ENCODE measurements at places on chromosomes 11 and 22.

DNA sequence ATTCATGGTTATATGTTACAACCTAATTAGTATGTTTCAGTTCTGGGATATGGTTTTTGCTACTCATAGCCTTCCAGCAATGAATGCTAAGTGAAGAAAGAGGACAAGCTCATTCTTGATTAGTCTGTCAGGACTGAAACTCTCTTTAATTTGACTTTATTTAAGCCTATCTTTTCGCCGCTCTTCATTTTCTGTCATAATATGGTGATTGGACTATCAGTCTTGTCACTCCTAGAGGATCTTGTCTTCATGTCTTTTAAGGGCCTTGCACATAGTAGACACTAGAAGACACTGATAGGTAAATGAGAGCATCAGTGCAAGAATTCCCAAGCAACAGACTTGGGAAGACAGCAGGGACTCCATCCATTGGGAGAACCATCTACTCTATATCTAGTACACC lies 18.9 kb upstream of the MTCH2 start:
- no peak for DNase-seq

DNA sequence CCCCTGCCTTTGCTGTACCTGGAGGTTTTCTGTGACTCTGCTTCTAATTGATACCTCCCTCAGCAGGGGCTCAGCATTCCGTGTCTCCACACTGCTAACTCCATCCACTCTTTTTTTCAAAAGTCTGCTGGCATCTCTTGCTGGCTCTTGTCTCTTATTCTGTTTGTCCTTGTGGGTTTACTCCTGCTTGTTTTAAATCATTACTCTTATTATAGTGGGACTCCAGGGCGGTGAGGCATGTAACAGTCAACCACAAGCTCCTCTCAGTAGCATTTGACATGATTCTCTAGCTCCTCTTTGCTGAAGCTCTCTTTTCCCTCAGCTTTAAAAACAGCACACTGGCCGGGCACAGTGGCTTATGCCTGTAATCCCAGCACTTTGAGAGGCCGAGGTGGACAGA lies 260.2 kb upstream of the NARS2 start:
- no peak for DNase-seq

DNA sequence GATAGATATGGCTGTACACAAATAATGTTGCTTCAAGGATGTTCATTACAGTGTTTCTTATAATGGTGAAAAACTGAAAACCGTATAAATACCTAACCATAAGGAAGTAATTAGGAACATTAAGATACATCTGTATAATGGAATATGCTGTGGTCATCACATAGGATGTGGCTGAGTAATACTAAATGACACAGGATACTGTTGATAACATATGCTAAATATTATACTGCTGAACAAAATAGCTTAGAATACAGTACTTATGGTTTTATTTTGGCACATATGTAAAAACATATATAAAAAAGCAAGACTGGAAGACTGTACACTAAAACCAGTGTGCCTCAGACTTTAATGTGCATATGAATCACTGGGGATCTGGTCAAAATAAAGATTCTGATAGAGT lies 43.8 kb downstream of the FBXO7 start:
- DNase-seq: no peak

- peak; percentile 81 for DNase-seq
These were observed at the start of gene PPP6R2 for GRCh38 chr22:50342651-50343540. PPP6R2 (plus strand) TSS chr22:50343327; CDS start chr22:50393909, 50,582 bp downstream.

DNA sequence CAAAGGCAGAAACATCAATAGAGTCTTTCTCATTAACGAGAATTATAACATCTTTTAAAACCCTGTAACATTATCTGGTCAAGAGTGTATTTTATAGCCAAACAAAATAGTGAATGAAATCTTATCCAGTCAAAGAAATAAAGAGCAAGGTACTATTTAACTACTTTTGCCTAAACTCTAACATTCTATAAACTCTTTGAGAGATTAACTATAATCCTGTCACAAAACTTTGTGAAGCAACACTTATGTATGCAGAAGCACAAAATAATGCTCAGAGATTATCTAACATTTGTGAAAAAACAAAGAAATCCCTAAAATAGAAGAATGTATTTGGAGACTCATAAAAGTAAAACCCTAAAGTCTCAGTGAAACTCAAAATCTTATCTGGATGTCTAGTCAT lies 124.4 kb upstream of the LUZP2 start:
- no peak for DNase-seq

- DNase-seq: no peak
These were observed 455.4 kb upstream of the TENM4 start for GRCh38 chr11:79896258-79896657.

GRCh38 chr11:47469361-47470179 lies 20.6 kb upstream of the RAPSN start:
- no peak for DNase-seq

DNA sequence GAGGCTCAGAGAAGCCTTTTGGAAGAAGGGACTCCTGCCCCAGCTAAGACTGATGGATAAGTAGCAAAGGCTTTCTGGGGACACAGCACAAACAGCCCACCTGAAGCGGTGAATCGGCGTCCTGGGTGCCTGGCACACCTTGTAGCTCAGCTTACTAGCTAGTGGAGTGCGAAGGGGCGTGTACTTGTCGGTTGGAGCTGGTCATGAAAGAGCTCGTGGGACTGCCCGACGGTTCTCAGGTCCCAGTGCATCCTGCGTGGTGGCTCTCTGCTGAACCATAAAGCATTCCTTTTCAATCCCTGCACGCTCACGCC lies 690 bp upstream of the UVRAG start:
- no peak for DNase-seq

DNA sequence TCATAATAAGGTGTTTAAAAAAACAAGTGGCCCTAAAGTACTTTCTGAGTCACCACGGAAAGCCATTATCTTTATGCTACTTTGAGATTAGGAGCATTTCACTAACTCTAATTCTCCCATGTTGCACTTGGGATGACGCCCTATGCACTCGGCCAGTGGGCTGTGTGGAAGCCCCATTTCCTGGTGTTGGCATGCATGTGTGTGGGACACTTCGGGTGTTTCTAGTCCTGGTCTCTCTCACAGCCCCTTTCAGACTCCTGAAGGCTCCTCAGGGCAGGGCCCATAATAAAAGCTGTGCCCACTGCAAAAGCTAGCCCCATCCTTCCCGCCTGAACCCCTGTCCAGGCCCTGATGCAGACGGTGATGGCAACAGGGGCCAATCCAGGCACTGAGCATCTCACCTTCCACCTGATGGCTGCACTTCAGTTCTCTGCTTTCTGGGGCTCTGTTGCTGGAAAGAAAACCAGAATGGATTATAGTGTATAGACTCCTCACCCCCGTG lies 14.9 kb upstream of the FXYD2 start:
- DNase-seq: no peak

GRCh38 chr11:113059548-113059947 lies 98.3 kb downstream of the NCAM1 start:
- DNase-seq: no peak

GRCh38 chr11:3220521-3221407 lies 2.2 kb upstream of the MRGPRG start:
- DNase-seq: no peak

DNA sequence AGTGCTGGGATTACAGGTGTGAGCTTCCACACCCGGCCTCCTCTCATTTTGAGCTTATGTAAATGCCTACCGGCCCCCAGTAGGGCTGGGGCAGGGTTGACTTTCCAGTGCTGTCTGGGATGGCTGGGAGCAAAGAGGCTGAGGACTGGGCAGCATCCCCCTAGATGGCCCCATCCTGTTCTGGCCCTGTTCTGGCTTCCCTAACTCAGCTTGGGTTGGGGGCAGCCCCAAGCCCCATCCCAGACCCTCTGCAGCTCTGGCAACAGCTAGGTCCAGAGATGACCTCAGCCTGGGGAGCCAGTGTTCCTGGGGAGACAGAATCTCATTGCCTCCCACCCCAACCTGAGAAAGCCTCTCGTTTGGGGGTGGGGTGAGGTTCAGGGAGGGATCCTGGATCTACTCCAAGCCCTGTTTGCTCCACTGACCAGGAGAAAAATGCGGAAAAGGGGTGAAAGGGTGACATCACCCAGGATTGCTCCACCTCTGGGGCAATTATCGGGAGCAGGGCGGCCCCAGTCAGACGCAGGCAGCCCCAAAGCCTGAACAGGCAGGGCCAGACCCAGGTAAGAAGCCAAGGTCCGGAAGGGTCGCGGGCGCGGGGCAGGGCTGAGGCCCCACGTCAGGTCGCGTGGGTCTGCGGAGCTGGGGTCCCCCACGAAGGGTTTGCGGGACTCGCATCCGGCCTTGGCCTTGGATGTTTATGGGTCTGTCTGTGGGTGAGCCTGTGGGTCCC lies at the start of gene PNPLA2:
Gene PNPLA2, plus strand, starts transcription at position 519 of the 733 bp plus-strand sequence. CDS start 805 bp downstream, outside the sequence.
- no peak for DNase-seq

- no peak for DNase-seq
These were observed 114.0 kb downstream of the ABTB2 start for GRCh38 chr11:34243600-34244464.

DNA sequence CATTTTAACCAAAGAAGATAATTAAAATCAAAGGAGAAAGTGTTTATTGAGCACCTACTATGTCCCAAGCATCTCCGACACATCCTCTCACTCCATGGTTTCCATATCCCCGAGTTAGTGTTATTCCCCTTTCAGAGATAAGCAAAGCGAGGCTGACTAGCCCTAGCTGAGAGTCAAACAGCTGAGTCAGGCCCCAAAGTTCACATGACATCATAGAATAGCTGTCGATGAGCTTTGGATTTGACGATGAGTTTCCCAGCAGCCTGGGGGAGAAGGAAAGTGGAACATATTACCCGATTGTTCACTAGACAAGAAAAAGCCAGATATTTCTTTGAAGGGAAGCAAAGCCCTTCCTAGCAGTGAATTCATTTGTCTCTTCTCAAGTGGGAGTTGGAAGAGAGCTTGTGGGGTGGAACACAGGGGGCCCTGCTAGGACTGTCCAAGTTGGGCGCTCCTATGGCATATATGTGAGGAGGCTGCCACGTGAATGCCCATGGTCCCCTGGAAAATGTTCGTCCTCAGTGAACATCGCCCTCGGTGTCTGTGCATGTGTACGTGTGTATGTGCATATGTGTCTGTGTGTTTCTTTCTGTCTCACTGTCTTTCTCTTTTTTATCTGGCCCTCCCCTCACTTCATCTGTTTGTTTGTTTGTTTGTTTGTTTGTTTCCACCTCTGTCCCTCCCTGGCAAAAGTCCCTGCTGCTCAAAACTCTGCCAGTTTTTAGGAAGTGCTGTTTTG lies 493 bp upstream of the CYTH4 start:
- DNase-seq: no peak

DNA sequence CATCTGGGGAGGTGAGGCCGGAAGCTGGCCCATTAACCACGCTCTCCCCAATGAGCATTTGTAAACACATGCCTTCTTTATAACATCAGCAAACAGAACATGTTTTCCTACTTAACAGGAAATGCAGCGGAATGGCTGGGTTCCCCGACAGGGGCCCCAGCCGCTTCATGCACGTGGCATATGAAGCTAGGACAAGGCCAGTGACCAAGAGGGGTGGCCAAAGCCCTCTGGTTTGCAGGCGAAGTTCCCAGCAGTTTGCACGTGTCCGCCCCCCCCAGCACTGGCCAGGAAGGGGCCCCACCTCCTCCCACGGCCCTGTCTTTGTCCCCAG lies 38.7 kb upstream of the LINC01488 start:
- DNase-seq: no peak

DNA sequence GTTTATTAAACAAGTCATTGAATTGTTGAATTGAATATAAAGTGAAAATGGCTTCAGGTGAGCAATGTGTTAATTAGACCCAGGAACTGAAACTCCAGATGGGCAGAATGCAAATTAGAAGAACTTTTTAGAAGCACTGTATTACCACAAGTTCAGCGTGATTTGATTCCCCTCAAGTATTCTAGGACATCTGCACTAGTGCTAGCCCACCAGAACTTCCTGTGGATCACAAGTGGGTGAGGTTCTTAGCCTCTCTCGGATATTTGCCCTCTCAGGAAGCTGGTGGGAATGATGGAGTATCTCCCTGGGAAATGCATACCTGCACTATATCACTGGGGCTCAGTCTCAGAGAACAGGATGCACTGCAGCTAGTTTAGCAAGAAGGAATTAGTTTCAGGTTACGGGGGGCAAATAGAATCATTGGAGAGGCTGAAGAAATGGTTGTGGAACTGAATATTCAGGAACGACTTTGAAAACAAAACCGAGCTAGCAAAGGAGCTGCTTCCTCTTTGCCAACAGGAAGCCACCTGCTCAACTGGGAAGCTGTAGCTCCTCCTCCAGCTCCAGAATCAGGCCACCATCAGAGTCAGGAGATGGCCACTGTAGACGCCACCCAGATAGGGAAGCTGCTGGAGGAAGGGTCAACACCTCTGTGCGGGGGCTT lies 74.3 kb downstream of the DHCR7 start:
- no peak for DNase-seq

GRCh38 chr11:77660947-77661346 lies 23.4 kb upstream of the CLNS1A start:
- no peak for DNase-seq

DNA sequence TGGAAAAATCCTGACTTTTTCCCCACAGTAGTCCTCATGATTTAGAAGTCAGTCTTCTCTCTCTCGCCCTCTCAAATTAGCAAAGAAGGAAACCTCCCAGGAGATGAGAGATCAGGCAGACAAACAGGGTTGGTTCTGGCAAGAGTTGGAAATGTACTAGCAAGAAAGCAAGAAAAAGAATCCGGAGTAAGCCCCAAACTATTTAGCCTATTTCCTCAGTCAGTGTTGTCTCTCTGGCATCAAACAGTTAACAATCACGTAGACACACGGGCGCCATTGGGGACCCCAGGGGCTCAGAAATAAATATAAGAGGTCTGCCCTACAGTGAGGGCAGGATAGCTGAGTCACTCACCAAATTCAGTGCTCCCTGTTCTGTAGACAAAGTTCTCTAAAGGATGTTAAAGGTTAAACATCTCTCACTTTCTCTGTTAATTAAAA lies 4.7 kb downstream of the C11orf52 start:
- no peak for DNase-seq

DNA sequence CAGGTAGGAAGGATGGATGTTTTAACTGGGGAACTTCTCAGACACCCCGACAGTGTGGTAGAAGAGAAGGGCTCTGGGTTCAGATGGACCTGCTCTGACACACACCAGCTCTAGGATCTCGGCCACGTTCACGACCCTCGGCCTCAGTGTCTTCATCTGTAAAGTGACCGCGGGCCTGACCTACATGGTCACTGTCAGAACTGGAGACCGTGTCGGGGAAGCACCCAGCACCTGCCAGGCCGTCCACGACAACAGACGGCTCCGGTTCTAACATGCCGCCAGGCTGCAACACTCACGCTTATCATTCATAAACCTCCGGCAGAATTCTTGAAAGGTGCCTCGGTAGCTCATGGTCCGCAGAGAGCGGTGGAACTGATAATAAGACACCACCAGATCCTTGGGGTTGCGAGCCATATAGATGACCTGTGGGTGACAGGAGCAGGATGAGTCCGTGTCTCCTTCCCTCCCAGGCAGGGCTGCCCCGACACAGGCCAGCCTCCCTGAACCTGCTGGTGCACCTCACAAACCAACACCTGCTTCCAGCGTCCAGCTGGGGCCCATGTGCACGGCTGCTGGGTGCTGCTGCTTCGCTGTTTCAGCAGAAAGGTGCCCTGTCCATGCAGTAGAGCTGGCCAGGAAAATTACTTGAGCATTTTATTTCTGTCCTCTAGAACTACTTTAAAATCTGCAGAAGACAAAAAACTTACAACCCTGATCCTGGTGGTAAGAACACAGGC lies 23.6 kb downstream of the SULT4A1 start:
- no peak for DNase-seq

- peak; percentile 43 for DNase-seq
These were observed 442 bp downstream of the COPB1 start for GRCh38 chr11:14499178-14499559.

GRCh38 chr11:120956710-120957495 lies 67.0 kb upstream of the TBCEL start:
- no peak for DNase-seq

- no peak for DNase-seq
These were observed 22.7 kb upstream of the MTNR1B start for GRCh38 chr11:92946707-92947106.
